ENCODE measurements at places on chromosomes 4 and X.

DNA sequence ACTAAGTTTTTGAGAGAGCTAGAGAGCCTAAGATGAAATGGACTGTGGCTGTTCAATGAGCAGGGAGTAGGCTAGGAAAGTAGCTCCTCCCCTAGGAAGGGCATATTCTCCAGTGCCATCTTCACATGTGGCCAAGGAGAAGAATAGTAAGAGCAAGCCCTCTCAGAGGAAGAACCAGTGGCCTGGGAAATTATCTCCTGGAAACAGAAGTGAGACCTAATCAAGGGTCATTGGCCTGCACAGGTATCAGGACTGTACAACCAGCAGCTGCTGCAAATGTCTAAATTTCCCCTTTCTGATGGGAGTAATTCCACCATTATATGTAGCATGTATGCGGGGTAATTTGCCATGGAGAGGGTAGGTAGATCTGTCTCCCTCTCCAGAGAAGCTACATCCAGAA is 334.8 kb upstream of the RASGEF1B start:
- no peak for DNase-seq

GRCh38 chr4:14853176-14853943 is 148.9 kb upstream of the CPEB2 start:
- DNase-seq = no peak

DNA sequence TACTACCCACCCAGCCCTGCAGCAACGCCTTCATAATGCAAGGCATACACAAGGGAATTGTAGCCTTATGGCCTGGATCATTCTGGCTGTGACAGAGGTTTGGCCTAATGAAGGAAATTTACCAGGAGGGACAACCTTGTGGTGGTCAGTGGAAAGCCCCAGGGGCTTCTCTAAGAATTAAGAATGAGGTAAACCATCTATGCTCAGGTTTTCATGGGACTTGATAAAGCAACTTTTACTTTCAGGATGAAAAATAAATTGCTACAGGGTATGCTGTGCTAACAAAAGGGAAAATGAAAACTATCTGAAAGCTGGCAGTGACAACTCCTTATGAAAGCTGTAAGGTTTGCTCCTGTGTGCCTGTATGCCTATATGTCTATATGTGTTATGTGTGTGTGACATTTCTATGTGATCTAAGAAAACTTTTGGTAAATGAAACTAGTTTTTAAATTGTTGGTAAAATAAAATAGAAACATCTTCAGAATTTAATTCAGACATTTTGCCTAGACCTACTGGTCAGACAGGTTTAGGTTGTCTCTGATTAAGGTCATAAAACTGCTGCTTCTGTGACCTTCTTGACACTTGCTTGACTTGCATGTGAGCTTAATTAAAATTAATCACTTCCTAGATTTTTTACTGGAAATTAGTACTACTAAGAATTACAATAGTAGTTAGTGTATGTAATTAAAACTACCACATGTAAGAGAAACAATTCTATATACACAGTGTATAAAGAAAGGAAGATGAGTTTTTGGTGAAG is 19.9 kb upstream of the TXK start:
- DNase-seq = no peak

DNA sequence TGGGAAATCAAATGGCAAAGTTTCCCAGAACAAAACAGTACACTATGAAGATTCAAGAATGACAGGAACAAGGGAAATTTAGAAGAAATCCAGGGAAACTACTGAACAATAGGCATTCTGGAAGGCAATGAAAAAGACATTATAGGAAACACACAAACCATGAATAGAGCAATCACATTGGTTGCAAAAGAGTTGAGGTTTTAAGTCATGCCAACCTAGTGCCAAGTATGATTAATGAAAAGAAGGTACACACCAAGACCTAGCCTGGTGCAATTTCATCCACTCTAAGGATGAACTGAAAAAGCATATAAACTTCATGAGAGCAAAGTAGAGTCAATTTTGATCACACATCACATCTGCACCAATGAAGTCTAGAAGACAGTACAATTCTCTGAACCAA is 326.9 kb downstream of the PDHA2 start:
- DNase-seq = no peak

- DNase-seq = no peak
Observed at GRCh38 chr4:141180991-141181761, 39.5 kb upstream of the ZNF330 start.

GRCh38 chr4:75678965-75679364 is 5.8 kb upstream of the G3BP2 start:
- no peak for DNase-seq

DNA sequence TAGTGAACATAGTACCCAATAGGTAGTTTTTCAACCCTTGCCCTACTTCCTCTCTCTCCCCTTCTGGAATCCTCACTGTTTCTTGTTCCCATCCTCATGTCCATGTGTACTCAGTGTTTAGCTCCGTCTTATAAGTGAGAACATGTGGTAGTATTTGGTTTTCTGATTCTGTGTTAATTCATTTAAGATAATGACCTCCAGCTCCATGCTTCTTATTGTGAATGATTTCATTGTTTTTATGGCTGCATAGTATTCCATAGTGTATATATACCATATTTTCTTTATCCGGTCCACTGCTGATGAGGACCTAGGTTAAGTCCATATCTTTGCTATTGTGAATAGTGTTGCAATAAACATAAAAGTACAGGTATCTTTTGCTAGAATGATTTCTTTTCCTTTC is 31.0 kb downstream of the IRF2 start:
- DNase-seq = no peak

DNA sequence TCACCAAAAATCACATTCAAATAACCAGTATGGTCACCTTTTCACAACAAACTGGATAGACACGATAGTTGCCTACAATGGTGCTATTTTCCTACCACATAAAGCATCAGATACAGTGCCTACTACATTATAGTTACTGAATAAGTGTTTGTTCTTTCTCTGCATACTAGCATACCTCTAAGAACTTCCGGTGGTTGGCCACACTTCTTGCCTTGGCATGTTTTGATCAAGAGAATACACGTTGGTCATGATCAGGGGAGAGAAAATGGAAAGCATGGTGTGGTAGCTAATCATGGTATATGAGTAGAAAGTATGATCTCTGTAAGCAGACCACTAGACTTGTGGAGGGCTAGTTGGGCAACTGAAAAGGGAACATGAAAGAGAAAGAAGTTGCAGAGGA is 322.8 kb upstream of the DIAPH2 start:
- DNase-seq = no peak

- no peak for DNase-seq
Observed at GRCh38 chrX:16474511-16474910, 175.4 kb upstream of the S100G start.

- peak; percentile 68 for DNase-seq
Observed at GRCh38 chr4:153127760-153128494, 76.3 kb upstream of the TRIM2 start.

DNA sequence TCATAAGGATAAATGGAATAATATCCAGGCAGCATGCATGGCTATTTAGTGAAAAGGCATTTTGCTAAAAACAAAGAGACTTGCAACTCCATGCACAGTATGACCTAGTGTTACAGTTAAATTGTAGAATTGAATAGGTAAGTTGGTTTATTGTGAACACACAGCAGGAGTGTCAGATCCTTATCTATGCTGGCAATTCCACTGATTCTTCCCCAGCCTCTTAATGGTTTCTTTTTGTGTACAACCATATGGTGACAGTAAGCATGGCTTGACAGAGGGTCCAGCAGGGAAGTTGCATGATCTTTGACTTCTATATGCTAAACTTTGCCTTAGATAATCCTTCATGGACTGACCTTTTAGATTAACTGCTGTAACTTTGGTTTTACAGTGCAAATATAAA is 936.6 kb upstream of the EPHA5 start:
- no peak for DNase-seq

DNA sequence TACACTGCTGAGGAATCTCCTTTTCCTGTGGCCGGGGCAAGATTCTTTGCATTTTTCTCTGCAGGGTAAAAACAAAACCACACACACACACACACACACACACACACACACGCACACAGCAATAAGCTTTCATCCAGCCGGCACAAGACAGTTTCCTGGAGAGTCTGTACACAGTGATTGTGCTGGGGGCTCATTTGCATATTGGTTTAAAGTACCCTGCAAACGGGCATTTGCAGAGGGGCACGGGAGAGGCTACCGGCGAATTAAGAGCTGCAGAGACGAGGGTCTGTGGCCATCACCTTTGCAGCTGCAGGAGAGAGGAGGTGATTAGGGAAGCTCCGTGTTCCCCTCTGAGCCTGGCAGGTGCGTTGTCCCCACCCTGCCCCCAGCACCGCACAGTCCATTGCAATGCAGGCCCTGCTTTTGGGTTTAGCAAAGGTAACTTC is 219.9 kb downstream of the SHOX start:
- no peak for DNase-seq

DNA sequence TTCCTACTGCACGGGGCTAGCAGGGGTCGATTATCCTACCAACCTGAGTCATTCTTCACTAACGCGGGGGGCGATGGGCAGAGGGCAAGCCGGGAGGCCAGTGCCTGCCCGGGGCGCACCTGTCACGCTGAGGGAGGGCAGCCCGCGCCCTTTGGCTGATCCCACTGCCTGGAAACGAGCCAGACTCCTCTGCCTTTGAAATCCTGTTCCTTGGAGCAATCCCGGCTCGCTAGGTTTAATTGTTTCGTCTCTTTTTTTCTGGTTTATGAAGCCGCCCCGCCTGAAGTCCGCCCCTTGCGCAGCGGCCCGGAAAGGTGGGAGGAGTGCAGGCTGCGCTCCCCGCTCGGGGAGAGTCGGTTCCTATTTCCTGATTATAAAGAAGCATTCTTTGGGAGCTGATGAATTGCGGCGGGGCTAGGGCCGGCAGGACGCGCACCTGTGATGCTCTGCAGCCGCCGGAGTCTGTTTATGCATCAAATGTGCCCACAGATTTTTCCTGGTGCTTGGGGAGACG is 484.2 kb downstream of the BCOR start:
- DNase-seq = no peak

DNA sequence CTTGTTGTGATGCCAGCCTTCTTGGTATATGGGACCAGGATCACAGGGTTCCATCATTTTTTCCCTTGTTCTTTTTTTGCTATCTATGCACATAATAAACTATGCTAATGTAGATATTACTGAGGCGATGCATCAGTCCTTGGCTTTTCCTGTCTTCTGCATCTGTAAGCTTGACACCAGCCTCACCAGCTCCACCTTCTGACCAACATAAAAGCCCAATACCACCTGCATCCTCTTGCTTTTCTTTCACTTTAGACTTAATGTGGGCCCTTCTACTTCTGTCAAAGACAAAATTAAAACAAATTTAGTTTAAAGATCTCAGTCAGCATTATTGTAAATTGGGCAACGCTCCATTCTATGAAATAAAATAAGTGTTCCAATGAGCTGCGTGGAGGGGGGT is 1718.8 kb upstream of the PCDH10 start:
- DNase-seq = no peak

GRCh38 chr4:31146366-31146765 is 426.2 kb downstream of the PCDH7 start:
- no peak for DNase-seq

- DNase-seq = no peak
Observed at GRCh38 chrX:48961585-48962091, 4.2 kb upstream of the OTUD5 start.

DNA sequence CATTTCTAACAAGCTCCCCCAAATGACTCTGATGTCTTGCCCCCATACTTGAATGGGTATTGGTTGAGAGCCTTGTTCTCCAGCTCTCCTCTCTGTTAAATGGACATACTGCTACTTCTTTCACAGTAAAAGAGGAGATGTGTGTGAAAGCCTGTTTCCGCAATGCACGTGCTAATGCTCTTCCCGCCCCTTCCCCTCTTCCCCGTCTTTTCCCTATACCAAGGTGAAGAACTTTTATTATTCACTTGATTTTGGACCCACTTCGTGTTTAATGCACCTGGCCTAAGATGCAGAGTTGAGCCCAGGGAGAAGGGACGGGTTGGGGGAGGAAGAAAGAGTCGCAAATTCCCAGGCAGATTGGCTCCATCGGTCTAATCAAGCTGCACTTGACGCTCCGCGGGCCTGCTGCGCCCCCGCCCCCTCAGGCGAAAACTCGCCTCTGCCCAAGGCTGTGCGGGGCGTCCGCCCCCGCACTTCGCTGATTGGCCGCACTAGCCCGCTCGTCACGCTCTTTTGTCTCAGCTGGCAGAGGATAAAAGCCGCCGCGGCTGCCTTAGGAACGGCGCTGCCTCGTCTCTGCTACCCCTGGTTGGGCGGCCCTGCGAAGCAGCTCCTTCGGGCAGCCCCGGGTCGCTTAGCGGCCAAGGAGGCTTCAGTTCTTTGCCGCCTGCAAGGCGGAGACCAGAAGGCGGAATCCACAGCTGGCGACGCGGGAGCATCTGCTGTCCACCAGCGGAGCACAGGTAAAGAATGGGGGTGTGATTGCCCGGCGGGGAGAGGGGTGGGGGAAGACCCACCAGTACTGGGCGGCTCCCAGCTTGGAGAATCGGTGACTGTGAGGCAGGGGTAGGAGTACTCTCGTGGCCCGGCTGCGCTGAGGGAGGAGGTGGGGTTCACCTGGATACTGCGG is at the start of gene ZCCHC12:
ZCCHC12 (plus strand) TSS at position 562 of the 910 bp plus-strand sequence. CDS start 1,421 bp downstream, outside the sequence.
- DNase-seq = no peak

- DNase-seq = no peak
Observed at GRCh38 chrX:10722851-10723250, 102.5 kb upstream of the MID1 start.

DNA sequence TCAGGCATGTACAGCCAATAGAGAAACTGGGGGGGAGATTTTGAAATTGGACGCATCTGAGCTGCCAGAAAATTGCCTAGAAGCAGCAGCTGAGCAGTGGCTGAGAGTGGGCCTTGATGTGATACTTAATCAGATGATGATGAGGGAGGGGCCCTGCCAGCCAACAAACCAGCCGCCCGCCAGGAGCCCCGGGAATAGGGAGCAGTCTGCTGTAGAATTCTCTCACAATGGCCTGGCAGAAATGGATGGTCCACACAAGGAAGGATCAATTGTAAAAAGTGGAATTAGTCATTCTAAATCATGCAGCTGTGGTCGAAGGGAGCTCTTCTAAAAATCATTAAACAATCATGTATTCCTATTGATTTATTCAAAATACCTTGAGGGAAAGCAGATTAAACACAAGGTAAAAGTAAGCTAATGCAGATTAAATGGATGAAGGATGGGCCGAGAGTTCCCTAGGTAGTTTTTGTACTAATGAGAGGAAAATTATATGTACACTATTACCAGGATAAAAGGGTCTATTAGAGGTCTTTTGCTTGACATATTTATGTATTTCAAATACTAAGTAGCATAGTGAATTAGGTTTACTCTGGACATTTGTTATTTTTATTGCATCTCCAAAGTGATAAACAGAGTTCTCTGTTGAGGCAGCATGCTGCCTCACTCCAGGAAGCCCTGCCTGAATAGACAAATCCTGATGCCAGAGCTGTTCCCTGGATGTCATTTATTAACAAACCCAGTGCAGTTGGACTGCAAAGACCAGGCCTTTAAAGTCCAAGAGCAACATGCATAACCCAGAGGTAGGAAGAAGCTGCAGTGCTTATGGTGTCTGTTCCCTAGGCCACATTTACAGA is 91.3 kb downstream of the NKX6-1 start:
- DNase-seq = no peak

GRCh38 chrX:154140742-154141141 is 3.3 kb upstream of the OPN1LW start:
- DNase-seq = no peak

DNA sequence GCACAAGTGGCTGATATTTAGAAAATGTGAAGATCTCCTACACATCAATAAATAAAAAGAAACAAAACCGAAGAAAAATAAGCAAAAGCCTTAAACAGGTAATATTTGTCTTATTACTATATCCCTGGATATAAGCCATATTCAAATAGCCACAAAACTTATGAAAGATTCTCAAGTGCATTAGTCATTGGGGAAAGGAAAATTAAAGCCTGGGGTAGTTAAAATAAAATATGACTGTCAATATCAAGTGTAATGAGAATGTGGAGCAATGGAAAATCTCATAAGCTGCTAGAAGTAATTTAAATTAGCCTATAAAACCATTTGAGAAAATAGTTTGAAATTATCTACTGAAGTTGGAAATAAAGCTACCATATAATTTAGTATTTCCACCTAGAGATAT is 399.9 kb downstream of the GASK1B start:
- no peak for DNase-seq
